ENCODE measurements at places on chromosomes 5 and 9. TPM values are rescaled to one million over a fixed set of nuclear protein-coding genes. Genes with fewer than 3 reads are reported as not detected.

GRCh38 chr9:105608721-105609598, 51.0 kb downstream of the FKTN start:
- H3K27me3 ChIP-seq = no peaks in the 10 kb centered on the region
- no peaks in the 10 kb centered on the region for H3K4me1 ChIP-seq
- no peak overlapping the region for H3K27ac ChIP-seq
- no peak overlapping the region for H3K4me3 ChIP-seq

DNA sequence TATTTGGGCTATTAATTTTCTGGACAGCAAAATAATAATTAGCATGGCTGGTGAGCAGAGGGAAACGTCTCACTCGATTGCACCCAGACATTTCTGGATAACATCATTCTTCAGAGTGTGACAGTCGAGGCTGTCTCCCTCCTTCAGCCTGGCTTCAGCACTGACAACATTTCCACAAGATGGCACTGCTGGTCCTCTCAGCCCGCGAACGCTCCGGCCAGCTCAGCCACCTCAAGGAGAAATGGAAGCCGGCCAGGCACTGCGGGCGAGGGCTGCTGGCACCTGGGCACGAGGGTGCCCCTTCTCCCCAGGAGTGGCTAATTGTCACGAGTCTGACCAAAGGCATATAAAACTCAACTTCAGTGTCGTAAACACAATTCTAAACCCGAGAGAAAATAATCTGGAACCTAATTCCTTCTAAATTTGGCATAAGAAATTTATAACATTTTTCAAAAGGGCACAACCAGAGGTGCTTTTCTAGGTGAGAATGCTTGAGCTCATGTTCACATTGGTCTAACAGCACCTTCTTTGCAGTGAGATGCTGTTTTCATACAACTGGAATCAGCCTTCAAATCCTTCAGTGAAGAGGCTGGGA, 65.9 kb downstream of the DAP start:
- peak; percentile 59 for DNase-seq
- no peak overlapping the region for H3K4me3 ChIP-seq
- no peaks in the 10 kb centered on the region for H3K36me3 ChIP-seq
- H3K4me1 ChIP-seq = no peaks in the 10 kb centered on the region
- H3K27me3 ChIP-seq = no peaks in the 10 kb centered on the region
- H3K27ac ChIP-seq = no peak overlapping the region

GRCh38 chr5:107149243-107150005, 521.3 kb downstream of the EFNA5 start:
- H3K4me3 ChIP-seq = no peak overlapping the region
- H3K36me3 ChIP-seq = no peaks in the 10 kb centered on the region
- no peaks in the 10 kb centered on the region for H3K4me1 ChIP-seq
- no peak overlapping the region for H3K27ac ChIP-seq
- DNase-seq = no peak
- no peaks in the 10 kb centered on the region for H3K27me3 ChIP-seq

Gene PRUNE2
- polyA plus RNA-seq = 13.5 TPM

Gene AQP3
- polyA plus RNA-seq = 36.6 TPM

DNA sequence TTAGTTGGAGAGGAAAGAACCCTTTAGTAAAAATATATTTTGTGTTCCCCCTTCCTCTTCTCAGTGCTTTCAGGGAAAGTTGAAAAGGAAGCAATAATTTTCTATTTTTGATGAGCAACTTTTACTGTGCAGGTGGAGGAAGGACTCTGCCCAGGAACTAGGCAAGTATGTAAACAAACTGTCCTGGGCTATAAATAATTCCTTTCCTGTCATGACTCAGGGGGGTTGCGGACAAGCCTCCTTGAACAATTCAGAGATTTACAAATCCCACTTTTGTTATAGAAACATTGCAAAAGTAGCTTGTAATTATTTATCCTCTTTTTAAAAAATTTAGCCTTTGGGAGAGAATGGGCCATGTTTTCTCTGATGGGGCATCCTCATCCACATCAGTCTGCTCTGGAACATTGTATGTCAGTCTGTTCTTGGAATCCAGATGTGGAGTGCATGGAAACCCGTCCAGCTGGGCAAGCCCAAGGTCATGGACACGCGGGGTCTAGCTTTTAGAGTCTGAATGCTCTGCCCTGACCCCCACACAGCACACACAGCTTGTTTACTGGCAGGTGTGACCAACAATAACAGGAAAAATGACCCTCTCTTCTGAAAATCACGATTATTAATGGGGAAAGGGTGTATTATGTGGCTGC, 127.6 kb downstream of the GADD45G start:
- H3K4me1 ChIP-seq = peaks cover 5% of the 10 kb centered on the region
- H3K36me3 ChIP-seq = no peaks in the 10 kb centered on the region

DNA sequence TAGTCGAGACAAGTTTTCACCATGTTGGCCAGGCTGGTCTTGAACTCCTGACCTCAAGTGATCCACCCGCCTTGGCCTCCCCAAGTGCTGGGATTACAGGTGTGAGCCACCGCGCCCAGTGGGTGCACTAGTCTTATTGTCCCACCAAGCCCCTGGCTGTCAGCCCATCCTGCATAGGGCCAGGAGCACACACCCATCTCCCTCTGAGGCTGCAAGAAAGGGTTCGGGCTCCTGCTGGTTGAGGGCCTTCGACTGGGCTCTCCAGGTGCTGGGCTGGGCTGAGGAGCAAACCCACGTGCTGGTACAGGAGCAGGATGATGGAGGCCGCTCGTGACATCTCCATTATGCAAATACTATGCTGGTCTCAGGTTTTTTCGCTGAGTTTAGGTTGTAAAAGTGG, 25.1 kb upstream of the RNF130 start:
- no peaks in the 10 kb centered on the region for H3K27me3 ChIP-seq
- H3K36me3 ChIP-seq = no peaks in the 10 kb centered on the region
- no peaks in the 10 kb centered on the region for H3K4me1 ChIP-seq
- DNase-seq = no peak
- H3K27ac ChIP-seq = no peak overlapping the region
- H3K4me3 ChIP-seq = no peak overlapping the region

GRCh38 chr9:6133346-6134063, 82.1 kb upstream of the IL33 start:
- no peaks in the 10 kb centered on the region for H3K27me3 ChIP-seq
- H3K36me3 ChIP-seq = no peaks in the 10 kb centered on the region
- no peak overlapping the region for H3K27ac ChIP-seq
- no peak for DNase-seq

Gene LECT2
- polyA plus RNA-seq = not detected

Gene NFIB
- polyA plus RNA-seq = 7.8 TPM

DNA sequence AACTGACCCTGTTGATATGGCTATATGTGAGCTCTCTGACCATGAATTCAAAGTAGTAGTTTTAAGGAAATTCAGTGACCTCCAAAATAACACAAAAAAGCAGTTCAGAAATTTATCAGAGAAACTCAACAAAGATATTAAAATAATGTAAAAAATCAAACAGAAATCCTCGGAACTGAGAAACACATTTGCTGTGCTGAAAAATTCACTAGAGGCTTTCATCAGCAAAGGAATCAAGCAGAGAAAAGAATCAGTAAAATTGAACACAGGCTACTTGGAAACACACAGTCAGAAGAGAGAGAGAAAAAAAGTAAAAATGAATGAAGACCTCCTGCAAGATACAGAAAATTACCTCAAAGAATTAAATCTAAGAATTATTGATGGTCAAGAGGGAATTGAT, 417.2 kb downstream of the TMEM232 start:
- H3K36me3 ChIP-seq = no peaks in the 10 kb centered on the region
- no peak for DNase-seq
- no peaks in the 10 kb centered on the region for H3K4me1 ChIP-seq
- H3K27me3 ChIP-seq = no peaks in the 10 kb centered on the region

Gene GLIPR2
- polyA plus RNA-seq = 13.0 TPM

DNA sequence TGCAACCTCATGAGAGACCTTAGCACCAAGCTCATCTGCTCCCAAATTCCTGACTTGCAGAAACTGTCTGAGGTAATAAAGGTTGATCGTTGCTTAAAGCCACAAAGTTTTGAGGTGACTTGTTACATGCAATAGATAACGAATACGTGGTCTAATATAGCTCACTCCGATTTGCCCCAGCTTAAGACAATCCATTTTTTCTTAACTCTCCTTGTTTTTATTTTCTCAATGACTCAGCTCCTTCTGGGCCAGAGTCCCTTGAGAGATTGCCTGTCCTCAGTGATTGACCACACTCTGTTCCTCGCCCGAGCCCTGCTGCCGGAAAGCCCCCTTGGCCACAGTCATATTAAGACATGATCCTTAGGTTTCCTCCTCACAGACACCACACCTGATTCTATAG, 63.7 kb upstream of the FANCC start:
- H3K4me1 ChIP-seq = no peaks in the 10 kb centered on the region
- no peak for DNase-seq
- H3K4me3 ChIP-seq = no peak overlapping the region
- H3K36me3 ChIP-seq = no peaks in the 10 kb centered on the region

DNA sequence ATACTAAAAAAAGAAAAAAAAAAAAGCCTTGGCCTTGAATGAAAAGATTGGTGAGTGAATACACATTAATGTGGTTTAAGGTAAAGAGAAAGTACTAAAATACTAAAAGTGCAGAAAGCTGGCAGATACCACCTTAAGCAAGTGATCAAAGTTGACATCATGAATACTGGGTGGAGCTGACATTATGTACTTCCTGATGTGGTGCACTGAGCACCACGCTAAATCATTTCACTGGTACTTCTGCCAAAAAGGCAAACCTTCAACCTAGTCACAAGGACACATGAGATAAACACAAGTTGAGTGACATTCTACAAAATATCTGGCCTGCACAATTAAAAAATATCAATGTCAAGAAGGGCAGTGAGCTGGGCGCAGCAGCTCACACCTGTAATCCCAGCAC, 33.8 kb upstream of the PANK3 start:
- H3K36me3 ChIP-seq = no peaks in the 10 kb centered on the region
- DNase-seq = peak; percentile 82
- no peak overlapping the region for H3K4me3 ChIP-seq
- H3K27ac ChIP-seq = peak overlapping the region; percentile 54
- H3K4me1 ChIP-seq = peaks cover 4% of the 10 kb centered on the region

GRCh38 chr5:58622936-58623871, 40.3 kb downstream of the RAB3C start:
- H3K36me3 ChIP-seq = no peaks in the 10 kb centered on the region
- H3K4me1 ChIP-seq = peaks cover 4% of the 10 kb centered on the region
- no peaks in the 10 kb centered on the region for H3K27me3 ChIP-seq
- DNase-seq = no peak

Gene CHMP5
- polyA plus RNA-seq = 78.1 TPM

DNA sequence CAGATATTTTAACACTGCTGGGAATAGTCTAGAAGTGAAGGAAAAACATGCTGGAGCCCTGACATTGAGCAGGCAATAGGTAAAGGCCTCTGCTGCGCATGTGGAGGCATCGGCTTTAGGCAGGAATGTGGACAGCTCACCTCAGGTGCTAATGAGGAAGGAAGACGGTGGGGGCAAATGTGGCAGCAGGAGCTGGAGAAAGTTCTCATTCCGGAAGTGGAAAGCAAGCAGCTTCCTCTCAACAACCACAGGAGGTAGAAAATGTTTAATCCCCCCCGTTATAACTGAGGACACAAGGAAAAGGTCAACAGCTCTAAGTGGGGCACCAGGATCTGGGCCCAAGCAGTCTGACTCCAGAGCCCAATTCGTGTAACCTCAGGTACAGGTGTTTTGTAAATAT, 7.6 kb upstream of the RPS14 start:
- DNase-seq = no peak
- no peaks in the 10 kb centered on the region for H3K27me3 ChIP-seq
- no peak overlapping the region for H3K4me3 ChIP-seq
- H3K27ac ChIP-seq = no peak overlapping the region
- H3K36me3 ChIP-seq = no peaks in the 10 kb centered on the region

GRCh38 chr5:92283521-92283920, 900.4 kb upstream of the ARRDC3 start:
- H3K4me3 ChIP-seq = no peak overlapping the region
- no peaks in the 10 kb centered on the region for H3K27me3 ChIP-seq
- no peaks in the 10 kb centered on the region for H3K36me3 ChIP-seq
- DNase-seq = no peak

- no peak for DNase-seq
- H3K27me3 ChIP-seq = no peaks in the 10 kb centered on the region
- no peak overlapping the region for H3K27ac ChIP-seq
- H3K4me3 ChIP-seq = no peak overlapping the region
- H3K4me1 ChIP-seq = peaks cover 8% of the 10 kb centered on the region
- no peaks in the 10 kb centered on the region for H3K36me3 ChIP-seq
These were observed 15.3 kb downstream of the GPR107 start for GRCh38 chr9:130069048-130069447.

- no peaks in the 10 kb centered on the region for H3K36me3 ChIP-seq
- no peak for DNase-seq
- H3K27ac ChIP-seq = no peak overlapping the region
- H3K4me3 ChIP-seq = no peak overlapping the region
- H3K4me1 ChIP-seq = no peaks in the 10 kb centered on the region
These were observed 177.5 kb upstream of the TBC1D2 start for GRCh38 chr9:98432960-98433359.

GRCh38 chr5:143472576-143472975, 69.1 kb upstream of the NR3C1 start:
- no peak overlapping the region for H3K27ac ChIP-seq
- H3K4me1 ChIP-seq = no peaks in the 10 kb centered on the region
- H3K36me3 ChIP-seq = no peaks in the 10 kb centered on the region
- H3K27me3 ChIP-seq = no peaks in the 10 kb centered on the region
- DNase-seq = no peak

DNA sequence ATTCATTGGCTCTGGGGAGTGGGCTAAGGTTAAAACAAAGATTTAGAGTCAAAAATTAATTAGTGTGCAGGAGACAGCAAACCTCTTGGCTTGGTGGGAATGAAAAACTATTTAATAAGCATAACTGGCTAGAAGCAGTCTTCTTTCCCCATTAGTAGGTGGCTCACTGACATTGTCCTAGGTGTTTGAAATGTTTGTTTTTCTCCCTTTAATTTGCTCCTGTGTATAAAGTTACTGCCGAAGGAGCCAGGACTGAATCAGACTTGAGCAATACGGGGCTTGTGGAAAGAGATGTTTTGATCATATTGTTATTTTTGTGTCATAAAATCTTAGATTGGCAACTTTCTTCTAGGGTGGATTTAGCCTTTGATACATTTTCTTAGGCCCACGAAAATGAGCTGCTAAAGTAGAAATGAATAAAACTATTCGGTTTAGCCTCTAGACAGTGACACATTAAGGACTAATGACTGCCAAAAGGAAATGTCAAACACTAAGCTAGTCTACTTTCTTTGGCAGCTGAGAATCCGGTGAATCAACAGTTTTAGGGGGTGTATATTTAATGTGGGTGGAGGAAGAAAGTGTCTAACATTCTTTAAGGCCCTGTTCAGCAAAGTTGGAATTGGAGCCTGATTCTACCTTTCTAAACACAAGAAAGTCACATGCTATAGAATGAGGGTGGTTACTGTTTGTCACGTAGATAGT, 30.2 kb downstream of the LRRTM2 start:
- H3K4me3 ChIP-seq = no peak overlapping the region
- H3K36me3 ChIP-seq = no peaks in the 10 kb centered on the region
- no peaks in the 10 kb centered on the region for H3K27me3 ChIP-seq
- no peak for DNase-seq
- no peak overlapping the region for H3K27ac ChIP-seq
- peaks cover 7% of the 10 kb centered on the region for H3K4me1 ChIP-seq

Measured in small intestine (tissue), 16 donors.